ENCODE measurements at places on chromosomes 5 and 9.
A peak's percentile ranks its signal among the peaks of the same experiment; 100 is the strongest.

DNA sequence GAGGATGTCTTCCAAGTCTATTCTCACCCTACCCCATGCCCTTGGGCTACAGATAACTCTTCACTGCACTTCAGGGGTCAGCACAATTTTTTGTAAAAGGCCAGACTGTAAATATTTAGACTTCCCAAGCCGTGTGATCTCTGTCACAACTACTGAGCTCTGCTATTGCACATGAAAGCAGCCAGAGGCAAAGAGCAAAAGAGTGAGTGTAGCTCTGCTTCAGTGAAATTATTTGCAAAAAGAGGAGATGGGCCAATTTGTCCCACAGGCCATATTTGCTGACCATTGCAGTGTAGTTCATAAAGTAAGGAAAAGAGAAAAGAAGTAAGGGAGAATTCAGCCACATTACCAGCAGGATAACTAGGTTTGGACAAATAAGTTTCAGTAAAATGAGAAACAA lies 7.0 kb upstream of the MOCS2 start:
- no peak for DNase-seq

- no peak for DNase-seq
These were observed 51.7 kb downstream of the S1PR3 start for GRCh38 chr9:89042984-89043383.

DNA sequence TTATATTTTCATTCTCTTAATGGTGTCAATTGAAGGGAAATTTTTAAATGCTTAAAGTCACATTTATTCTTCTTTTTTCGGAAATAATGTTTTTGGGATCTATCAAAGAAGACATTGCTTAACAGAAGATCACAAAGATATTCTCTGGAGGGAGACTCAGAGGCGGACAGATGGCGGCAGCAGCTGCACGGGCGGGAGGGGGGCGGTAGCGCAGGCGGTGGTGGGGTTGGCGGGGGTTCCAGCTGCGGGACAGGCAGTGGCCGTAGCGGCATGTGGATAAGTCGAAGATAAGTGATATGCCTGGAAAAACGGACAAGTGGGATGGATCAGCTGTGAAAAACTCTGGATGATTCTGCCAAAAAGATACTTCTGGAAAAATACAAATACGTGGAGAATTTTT lies 31.6 kb upstream of the ZDHHC11B start:
- no peak for DNase-seq

GRCh38 chr9:122396614-122397148 lies 25.9 kb downstream of the PTGS1 start:
- DNase-seq: no peak

- peak; percentile 46 for DNase-seq
These were observed 3.1 kb upstream of the FAM120AOS start for GRCh38 chr9:93456504-93456903.

GRCh38 chr5:147286296-147286695 lies 51.5 kb downstream of the STK32A start:
- DNase-seq: no peak

GRCh38 chr5:176542596-176543427 lies 5.6 kb upstream of the RNF44 start:
- peak; percentile 42 for DNase-seq

GRCh38 chr9:94693485-94694204 lies 32.9 kb upstream of the AOPEP start:
- no peak for DNase-seq

DNA sequence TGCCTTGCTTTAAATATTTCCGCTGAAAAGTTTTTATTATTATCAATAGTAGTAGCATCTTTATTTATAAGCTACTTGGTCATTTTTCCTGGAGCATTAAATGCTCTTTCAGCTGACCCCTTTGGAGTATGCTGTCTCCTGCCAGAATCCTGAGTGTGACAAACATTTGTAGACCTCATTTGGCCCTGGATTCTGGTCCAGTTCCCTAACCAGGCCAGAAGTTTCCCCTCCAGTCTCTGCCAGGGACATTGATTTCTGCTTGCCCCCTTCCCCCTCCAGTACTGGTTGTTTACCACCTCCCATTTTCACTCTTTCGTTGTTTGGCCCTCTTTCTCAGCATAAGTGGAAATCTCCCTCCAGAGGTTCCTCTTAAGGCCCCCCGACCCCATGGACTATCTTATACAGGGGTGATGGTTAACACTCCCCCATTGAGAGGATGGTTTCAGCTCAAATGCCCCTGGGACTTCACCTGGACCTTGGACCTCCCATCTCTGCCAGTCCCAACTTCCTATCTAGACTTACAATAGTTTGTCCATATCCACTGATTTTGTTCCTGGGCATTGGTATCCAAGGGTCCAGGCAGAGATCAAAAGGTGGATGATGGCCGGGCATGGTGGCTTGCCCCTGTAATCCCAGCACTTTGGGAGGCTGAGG lies 24.6 kb upstream of the COL27A1 start:
- DNase-seq: no peak

DNA sequence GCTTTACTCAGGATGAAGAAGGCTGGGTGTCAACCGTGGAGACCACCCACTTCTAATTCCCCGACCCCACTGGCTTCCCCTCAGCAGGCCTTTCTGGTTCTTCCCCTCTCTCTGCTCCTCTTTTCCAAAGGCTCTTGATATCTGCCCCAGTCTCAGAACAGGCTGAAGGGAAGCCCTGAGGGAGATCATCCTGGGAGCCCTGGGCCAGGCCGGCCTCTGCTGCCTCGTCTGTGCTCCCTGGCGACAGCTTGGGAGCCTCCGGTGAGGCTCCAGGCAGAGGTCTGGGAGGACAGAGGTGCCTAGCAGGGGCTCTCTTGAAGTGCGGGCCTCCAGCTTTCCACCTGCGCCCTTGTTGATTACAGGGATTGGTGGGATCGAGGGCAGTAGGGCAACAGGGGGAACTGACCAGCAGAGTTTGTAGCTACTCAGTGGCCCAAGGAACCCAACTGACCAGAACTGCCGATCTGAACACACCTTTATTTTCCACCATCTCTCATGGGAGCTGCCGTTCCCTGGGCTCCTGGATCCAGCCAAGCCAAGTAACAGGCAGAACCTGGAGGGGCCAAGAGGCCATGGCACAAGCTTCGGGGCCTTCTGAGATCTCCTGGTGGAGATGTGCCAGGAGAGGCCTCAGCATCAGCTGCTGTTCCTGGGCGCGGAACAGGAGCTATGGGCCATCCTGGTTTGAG lies 198.5 kb downstream of the CACNA1B start:
- no peak for DNase-seq

DNA sequence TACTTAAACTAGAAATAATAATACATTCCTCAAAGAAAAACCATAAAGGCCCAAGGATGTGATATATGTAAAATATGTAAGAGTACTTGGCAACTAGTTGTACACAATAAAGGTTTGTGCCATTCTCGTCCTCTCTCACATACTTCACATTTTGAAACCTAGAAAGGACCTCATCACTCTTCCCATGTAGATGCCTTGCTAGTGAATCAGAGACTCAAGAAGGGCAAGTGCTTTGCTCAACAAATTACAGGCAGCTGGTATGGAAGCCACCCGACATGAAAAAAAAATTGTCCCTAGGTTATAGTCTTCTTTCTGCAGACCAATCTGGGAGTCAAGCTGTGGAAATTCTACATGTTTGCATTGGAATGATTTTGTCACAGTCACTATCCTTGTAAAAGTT lies 31.7 kb downstream of the ADRB2 start:
- DNase-seq: no peak

- DNase-seq: no peak
These were observed 21.4 kb downstream of the TMEM245 start for GRCh38 chr9:109098171-109098959.

GRCh38 chr9:77901018-77901417 lies 130.6 kb downstream of the GNAQ start:
- DNase-seq: no peak

DNA sequence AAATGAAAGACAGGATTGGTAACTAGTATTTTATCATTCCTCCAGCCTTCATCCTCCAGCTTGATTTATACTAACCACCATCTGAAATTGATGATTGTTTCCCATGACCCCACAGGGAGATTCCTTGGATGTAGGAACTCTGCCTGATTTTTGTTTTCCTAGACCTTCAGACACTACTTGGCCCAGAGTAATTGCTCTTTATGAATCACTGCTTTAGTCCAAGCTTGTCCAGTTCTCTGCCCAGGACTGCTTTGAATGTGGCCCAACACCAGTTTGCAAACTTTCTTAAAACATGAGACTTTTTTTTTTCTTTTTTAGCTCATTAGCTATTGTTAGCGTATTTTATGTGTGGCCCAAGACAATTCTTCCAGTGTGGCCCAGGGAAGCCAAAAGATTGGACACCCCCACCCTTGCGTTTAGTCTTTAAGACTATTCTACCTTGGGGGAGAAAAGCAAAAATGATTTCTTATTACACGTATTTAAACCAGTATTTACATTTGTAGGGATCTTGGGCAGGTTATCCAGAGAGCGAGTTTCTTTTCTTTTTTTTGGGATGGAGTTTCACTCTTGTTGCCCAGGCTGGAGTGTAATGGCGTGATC lies 18.4 kb downstream of the BASP1 start:
- no peak for DNase-seq

- DNase-seq: no peak
These were observed 592.8 kb downstream of the CSNK1G3 start for GRCh38 chr5:124104821-124105220.

GRCh38 chr9:124183772-124184171 lies 74.0 kb upstream of the NEK6 start:
- DNase-seq: no peak

DNA sequence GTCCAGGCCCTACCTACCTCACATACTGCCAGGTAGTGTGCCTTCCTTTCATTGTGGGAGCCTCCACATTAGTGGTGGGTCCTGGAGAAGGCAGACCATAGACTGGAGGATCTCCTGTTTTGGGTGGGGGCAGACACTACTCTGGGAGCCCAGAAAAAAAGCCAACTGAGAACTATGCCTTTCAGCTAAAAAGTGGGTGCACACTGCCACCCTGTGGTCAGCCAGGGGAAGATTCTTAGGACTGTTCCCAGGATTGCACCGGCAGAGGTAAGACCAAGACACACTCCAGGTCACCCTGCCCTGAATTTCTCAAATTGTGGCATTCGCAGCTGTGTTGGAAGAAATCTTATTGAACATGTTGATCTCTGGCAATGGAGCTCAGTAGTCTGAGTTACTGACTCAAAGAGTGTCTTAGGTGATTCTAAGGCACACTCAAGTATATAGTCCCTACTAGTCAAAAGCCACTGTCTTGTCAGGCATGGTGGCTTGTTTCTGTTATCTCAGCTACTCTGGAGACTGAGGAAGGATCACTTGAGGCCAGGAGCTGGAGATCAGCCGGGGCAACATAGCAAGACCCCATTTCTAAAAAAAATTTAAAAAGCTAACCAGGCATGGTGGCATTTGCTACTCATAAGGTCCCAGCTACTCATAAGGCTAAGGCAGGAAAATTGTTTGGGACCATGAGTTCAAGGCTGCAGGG lies 3.6 kb downstream of the SIGMAR1 start:
- DNase-seq: peak; percentile 85

- no peak for DNase-seq
These were observed 381.4 kb downstream of the ACTL7B start for GRCh38 chr9:108474356-108474755.

DNA sequence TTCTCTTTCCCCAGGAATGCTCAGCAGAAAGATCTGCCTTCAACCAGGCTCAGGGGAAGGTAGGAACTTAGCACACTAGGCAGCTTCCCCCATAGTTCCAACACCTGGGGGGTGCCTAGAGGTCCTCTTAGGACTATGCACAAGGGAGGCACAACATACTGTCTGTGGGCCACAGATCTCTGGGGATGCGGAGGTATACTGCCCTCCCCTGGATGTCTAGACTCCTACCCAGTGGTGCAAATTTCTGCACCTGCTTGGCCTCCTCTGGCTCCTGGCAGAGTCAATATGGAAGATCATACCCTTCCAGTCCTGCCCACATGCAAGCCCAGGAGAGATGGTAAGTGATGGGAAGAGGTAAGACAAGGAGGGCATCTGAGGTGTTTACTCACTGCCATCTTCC lies 247.5 kb upstream of the DAPK1 start:
- DNase-seq: no peak

DNA sequence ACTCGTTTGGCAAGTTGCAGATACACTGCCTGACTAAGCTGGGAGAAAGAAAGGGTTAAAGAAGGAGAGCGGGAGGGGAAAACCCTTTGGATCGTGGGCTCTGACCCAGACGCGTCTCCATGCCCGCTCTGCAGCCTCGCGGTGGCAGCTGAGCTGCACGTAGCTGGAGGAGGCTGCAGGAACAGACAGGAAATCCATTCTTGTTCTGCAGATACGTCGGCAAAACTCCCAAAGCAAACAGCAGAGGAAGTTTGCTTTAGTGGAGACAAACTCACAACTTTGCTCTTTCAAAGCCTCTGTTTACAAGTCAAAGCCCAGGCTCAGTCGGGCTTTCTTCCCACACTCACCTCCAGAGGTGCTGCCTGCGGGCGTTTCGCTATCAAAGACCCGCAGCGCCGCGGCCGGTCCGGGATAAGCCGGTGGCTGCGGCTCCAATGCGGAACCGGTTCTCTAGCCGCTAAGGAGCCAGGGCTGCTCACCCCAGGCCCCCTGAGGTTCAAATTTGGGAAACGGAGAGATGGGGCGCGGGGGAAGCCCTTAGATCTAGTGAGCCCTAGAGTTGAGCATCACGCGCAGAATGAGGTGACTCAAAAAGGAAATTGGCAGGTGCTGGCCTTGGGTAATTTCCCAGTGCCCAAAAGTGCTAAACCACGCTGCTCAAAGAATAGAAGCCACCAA lies 60.7 kb downstream of the MAT2B start:
- peak; percentile 2 for DNase-seq

DNA sequence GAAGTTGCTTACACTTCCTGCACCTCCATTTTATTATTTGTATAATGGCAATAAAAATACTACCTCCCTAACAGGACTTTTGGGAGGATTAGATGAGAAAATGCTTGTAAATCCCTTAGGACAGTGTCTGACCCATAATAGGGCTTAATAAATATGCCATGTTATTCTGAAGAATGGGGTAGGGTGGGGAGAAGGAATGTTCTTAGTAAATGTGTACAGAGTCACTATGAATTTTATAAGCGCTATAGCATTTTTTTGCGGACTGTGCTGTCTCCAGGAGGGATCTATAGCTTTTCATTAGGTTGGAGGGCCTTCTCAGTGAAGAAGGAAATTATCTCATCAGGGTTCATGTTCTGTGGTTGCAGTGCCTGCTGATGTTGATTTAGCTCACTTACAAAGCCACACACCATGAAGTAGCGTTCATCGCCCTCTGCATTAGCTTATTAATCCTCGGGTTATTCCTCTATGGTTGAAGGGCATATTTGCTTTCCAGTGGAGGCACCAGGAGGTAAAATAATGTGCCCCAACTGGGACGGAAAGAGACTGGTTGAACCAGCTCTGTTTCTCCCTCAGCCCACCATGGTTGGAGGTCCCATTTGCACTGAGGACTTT lies 497.1 kb downstream of the ARHGEF28 start:
- no peak for DNase-seq

DNA sequence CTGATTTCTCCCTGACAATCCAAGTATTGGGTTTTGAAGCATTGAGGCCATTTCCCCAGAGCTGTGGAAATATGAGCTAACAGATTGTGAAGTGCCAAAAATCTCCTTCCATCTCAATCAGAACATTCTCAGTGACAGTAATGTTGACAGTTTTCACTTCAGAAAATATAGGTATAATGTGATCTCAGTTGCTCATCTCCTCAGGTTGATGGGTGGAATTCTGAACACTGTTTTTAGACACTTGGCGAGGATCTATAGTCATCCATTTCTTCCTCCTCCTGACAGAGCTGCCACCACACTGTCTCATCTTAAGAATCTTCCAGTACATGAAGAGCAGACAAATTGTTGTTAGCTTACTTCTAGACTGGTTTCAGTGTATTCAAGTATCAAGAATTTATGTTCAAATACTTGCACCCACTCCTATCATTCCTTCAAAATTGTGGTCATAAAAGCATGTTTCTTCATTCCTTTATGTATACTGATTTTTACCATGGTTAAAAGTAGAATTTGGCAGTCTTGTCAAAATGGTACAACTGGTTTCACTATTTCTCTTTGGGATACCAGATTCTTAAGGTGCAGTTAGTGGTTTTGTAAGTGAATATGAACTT lies 199.7 kb upstream of the TLE4 start:
- DNase-seq: no peak
